AG08396 (cell line): ENCODE measurements at places on chromosomes 3 and 15.
A peak's percentile ranks its signal among the peaks of the same experiment; 100 is the strongest.

GRCh38 chr3:119300991-119301391 is 6.8 kb downstream of the ARHGAP31 start:
- DNase-seq, result no peak

GRCh38 chr15:74383286-74383685 is 15.8 kb upstream of the CYP11A1 start:
- no peak for DNase-seq

DNA sequence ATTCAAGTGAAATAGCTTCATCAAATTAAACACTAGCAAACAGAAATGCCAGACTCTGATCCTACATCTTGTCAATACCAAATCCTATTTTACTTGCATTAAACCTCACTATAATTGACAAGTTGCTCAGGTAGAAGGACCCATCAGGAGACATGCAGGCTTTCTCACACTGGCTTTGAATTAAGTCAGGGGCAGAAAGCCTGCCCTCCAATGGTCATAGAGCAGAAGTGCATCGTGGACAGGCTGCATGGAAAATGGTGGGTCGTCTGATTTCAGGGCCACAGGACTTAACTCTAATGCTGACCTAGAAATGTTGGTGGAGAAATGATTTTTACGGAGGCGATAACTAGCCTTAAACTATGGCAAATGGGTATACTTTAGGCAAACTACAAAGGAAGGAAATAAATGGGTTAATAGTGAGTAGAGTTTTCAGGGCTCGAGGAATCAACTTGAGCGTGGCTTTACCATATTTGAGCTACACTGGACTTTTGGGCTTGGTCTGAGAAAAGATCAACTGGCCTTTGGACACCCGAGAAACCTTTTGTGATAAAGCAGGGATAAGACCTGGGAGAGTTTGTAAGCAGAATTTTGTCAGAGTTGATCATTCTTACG is 283.9 kb downstream of the GRM7 start:
- DNase-seq, result no peak

- no peak for DNase-seq
These were observed 111.6 kb upstream of the SLC6A6 start for GRCh38 chr3:14290631-14291385.

- DNase-seq, result no peak
These were observed 446.2 kb upstream of the NR2F2 start for GRCh38 chr15:95884276-95884675.

DNA sequence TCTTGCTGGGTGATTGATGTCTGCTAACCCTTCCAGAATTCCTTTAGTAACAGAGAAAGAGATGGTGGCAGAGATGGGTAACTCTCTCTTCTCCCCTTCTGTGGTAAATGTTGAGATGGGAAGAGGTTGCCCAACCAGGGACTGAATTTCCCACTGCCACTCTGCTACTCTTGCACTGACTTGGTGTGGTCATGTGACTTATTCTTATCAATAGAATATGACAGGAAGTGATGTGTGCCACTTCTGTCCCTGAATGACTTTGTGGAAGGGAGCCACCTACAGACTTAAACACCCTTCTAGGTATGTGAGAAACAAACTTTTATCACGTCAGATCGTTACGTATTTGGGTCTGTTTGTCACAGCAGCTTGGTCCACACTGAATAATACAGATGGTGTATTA is 132.9 kb downstream of the ZNF621 start:
- no peak for DNase-seq

DNA sequence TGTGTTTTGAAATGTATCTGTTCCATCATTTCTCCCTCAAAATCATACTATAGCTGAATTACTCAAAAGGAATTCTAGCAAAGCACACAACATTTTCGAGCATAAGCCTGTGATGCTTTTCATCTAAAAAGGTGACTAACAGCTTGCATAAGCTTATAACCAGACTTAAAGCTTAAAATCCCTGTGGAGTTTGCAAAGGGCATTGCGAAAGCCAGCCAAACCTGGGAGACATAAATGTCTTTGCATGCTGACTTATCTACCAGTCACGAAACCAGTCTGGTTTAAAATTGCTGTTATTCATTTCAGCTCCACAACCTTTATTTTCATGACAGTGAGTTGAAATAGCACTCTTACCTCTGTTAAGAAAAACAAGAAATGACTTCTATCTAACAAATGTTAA is 35.6 kb upstream of the LIPC start:
- peak; percentile 45 for DNase-seq

- no peak for DNase-seq
These were observed 17.7 kb downstream of the RPL22L1 start for GRCh38 chr3:170852324-170852723.

DNA sequence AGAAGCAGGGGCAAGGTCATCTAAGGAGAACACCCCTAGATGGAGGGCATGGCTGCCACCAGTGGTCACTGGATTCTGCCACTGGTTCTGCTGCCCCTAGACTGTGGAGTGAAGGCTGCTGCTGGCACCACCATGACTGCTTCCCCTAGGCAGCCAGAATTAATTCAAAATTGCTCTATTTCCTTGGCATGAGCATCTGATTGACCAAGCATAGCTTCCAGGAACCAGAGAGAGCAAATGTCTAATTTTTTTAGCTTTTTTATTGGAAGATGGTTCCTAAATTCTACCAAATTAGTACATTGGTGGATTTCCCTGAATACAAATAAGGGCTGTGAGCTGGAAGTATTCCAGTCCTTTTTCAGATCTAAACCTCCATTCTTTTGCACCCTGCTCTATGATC is 270.2 kb upstream of the GBE1 start:
- no peak for DNase-seq

DNA sequence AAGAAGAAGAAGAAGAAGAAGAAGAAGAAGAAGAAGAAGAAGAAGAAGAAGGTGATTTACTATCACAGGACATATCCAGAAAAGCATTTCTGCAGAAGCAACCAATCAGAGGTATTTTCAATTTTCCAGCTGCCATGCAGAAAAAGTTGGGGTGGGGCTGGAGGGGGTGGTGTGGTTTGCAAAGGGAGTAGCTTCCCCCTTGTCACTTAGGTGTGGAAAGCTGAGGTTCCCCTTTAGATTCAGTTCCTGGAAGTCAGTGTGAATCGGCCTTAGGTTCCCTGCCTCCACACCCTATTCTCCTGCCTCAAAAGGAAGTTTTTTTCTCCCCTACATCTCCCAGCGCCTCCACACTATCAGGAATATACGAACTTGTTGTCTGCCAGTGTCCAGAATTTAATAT is 276.7 kb upstream of the ARRDC4 start:
- no peak for DNase-seq

DNA sequence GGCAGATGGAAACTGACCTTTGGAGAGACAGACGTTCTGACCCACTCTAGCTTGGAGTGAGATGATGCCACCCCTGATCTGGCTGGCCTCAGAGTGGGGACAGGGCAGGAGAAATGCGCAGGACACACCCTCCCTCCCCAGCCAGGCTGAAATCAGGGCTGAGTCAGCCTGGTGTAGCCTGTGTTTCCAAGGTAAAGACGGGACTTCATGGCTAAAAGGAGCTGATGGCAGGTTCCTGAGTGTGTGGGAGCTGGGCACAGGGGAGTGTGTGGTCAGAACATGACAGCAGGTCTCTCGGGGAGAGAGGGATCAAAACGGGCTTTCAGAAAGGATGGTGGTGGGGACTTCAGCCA is 14.6 kb upstream of the POLG start:
- no peak for DNase-seq

- DNase-seq, result peak; percentile 68
These were observed 47.0 kb upstream of the LRRFIP2 start for GRCh38 chr3:37221407-37221806.

GRCh38 chr3:120641696-120642246 is 40.3 kb downstream of the HGD start:
- DNase-seq, result no peak

GRCh38 chr3:127108796-127109195 is 84.1 kb upstream of the PRR23E start:
- no peak for DNase-seq

GRCh38 chr15:29636140-29636539 is 186.1 kb downstream of the TJP1 start:
- DNase-seq, result no peak

DNA sequence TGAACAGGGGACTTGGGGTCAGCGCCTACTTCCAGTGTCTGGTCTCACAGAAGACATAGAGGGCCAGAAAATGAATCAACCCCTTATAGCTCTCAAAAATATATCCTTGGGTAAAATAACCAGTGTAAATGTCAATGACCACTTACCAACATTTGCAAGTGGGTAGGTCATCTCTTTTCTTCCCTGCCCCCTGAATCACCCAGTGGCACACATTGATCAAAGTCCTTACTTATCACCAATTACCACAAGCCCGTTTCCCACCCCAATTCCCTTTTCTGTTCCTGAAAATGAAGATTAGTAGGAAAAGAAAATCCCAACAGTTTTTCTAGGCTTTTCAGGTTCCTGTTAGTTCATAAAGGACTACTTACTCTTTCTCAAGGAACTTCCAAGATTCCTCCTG is 70.5 kb upstream of the HEG1 start:
- DNase-seq, result no peak

- no peak for DNase-seq
These were observed 32.6 kb upstream of the SHC4 start for GRCh38 chr15:48996276-48996675.

- DNase-seq, result no peak
These were observed 78.4 kb upstream of the RORA start for GRCh38 chr15:61307474-61307873.

GRCh38 chr15:97566961-97567360 is 393.5 kb upstream of the ARRDC4 start:
- DNase-seq, result no peak

GRCh38 chr3:41148478-41148877 is 50.8 kb upstream of the CTNNB1 start:
- no peak for DNase-seq

- DNase-seq, result no peak
These were observed 58.0 kb upstream of the FOXB1 start for GRCh38 chr15:59946084-59946483.

DNA sequence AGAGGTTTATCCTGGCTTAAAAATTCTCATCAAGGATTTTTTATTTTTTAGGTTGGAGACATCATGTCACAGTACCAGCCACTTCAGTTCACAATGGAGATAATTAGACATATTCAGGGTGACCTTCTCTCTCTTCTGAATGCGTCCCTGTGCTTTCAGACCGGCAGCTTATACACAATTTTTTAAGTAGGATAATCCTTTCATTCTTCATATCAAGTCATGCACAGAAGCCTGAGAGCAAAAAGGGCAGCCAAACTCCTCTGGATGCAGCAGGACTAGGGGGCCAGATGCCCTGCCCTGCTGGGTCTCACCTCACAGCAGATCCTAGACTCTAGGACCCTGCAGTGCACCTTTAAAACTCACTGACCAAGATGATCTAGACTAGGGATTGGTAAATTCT is 210.4 kb downstream of the ERC2 start:
- DNase-seq, result no peak

DNA sequence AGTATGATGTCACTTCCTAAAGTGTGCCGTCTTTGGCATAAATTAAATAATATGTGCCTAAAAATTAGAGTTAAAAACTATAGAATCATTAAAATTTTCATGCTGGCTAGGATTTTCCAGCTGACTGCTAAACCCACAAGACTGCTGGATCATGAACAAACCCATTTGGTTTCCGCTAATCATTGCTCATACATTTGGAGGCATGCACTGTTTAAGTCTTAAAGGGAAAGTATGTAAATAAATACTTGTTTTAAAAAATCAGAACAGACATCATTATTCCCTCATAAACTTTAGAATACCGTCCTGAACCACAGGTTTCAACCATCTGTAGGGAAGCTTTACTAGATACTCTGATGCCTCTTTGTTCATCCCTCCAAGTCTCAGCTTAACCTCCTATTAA is 26.5 kb downstream of the ATP6V1A start:
- peak; percentile 34 for DNase-seq

GRCh38 chr3:98171071-98171470 is 4.6 kb downstream of the OR5H15 start:
- DNase-seq, result no peak

- no peak for DNase-seq
These were observed 30.2 kb downstream of the ZBTB11 start for GRCh38 chr3:101646726-101647125.

DNA sequence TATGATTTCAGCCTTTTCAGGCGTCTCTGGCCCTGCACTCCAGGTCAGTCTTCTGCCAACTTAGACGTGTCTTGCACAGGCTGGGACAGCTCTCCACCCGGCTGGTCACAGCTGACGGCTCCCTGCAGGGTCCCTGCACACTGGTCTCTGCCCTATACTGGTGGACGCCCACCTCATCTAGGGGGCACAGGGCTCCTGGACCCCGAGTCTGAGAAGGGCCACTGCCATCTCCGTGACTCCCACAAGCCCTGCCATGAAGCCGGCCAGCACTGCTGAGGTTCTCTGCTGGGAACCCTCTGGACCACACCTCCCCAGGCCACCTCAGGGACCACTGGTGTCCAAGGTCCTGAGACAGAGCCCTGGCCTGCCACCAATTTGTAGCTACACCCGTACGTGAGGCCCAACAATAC is 40.5 kb downstream of the CYFIP1 start:
- no peak for DNase-seq

- DNase-seq, result no peak
These were observed 203.5 kb upstream of the TBC1D5 start for GRCh38 chr3:17945799-17946399.

DNA sequence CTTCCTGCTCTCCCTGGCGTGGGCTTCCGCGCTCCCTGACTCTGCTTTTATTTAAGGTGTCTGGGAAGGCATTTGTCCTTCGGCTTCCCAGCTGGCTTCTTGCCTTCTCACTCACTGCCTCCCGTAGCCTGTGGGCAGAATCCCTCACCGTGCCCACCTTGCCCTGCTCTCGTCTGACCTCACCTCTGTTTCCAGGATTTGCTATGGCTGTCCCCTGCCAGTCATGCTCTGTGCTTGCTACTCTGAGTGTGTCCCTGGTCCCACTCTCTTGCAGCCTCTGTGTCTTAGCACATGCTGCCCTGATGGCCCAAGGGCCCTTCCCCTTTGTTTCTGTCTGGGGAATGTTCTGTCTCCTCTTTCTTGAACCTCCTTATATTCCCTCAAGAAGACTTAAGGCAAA is 26.2 kb downstream of the LPP start:
- no peak for DNase-seq

GRCh38 chr15:91801836-91802534 is 51.5 kb upstream of the SLCO3A1 start:
- DNase-seq, result no peak

- no peak for DNase-seq
These were observed 5.3 kb upstream of the TMC3 start for GRCh38 chr15:81379269-81379668.

DNA sequence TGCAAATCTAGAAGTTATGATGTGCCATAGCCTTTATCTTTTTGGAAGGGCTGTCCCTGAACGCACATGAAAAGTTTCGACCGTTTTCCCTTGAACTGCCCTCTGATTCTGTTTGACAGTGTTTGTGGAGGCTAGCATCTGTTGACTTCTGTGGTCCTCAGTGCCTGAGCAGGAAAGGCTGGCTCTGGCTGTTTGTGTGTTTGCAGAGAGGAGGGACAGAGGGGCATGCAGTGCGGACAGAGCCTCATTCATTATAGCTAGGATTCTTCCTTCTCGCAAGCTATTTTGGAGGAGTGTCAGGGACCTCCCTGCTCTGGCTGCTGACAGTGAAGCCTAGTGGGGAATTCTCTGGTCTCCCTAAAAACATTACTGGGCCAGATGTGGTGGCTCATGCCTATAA is 64.5 kb downstream of the CDAN1 start:
- DNase-seq, result no peak
